ENCODE measurements at places on chromosomes 4 and X.

DNA sequence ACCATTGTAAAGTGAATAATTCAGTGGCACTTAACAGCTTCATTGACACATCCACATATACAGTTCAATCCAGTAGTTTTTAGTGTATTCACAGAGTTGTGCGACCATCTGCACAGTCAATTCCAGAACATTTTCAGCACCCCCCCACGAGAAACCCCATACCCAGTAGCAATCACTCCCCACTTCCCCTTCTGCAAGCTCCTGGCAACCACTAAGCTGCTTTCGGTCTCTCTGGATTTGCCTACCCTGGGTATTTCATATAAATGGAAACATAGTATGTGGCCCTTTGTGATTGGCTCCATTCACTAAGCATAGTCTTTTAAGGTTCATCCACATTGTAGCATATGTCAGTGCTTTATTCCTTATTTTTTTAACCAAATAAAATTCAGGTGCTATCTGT, 10.0 kb downstream of the MSL3 start:
- no peak for DNase-seq

DNA sequence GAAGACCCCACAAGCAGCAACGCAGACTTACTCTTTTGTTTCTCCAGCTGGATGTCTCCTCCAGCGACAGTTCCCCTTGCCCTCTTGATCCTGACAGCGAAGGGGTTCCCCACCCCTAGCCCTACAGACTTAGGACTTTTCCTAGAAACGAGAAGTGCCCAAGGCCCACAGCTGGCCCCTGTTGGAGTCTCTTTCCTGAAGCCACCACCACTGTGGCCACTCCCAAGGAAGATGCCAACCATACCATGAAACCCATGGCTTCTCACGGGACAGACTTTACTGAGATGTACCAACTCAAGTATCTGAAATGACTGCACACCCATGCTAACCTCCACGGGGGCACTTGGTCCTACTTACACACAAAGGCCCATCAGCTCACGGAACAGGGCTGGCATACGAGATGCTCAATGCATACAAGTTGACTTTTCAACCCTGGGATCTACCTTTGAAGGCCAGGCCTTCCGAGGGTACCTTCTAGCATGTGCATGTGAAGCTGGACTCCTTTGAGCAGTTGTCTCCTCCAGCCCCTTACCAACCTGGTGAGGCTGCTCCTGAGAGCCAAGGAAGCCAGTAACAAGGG, 924 bp upstream of the IRAK1 start:
- DNase-seq: no peak

- DNase-seq: no peak
Observed at GRCh38 chr4:156594624-156595023, 377.0 kb downstream of the PDGFC start.

GRCh38 chr4:52861171-52861823, 820 bp upstream of the RASL11B start:
- DNase-seq: no peak

GRCh38 chr4:88481537-88481936, 24.6 kb downstream of the HERC5 start:
- no peak for DNase-seq

DNA sequence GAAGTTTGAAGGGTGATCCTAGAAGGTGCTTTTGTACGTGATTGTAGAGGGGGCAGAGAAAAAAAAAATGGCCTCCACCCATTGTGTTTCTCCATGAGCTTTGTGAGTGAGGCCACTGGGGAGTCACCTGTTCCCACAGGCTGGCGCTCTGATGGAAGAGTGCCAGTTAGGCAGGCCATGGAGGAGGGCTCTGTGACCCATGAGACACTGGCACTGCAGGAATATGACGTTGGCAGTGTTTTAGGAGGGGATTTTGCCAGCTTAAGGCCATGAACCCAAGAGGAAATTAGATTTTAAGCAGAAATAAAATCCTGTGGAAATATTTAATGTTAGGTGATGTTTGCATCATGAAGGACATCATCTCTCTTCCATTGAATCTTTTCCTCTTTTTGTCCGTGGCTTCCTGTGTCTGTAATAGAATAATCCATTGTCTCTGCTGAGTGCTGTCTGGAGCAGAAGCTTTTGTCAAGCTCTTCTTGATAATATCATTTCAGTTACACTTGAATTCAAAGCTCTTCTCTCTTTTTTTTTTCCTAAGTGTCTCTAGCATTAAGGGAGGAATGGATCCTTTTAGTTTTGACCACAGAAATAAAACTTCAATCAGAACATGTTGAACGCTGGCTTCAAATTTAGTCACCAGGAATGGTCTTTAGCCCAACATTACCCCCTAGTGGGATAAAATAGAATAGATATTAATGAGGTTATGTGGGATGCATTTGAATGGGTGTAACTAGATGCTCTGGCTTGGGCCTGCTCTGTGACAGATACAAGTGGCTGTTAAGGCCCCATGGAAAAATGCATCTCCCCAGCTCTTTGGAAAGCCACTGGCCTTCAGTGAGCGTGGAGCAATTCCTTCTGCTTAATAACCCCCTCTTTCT, 41.0 kb upstream of the UCP1 start:
- DNase-seq: no peak

- no peak for DNase-seq
Observed at GRCh38 chr4:76441881-76442280, 6.9 kb downstream of the SHROOM3 start.

DNA sequence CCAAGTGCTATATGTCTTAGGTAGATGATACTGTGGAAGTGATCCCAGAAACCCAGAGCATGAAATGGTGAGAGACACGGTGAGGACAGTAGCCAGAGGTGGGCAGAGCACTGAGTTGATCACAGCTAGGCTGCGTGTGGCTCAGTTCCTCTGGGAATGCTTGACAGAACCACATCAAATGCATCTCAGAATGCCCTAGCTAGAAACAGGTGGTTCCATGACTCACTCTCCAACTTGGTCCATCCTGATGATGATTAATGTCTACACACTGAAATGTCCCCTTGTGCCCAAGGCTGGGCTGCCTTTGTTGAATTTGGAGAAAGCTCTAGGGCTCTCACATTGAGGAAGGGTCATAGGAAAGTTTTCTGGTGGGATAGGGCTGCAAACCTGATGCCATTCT, 113.6 kb downstream of the ZNF518B start:
- no peak for DNase-seq

- DNase-seq: no peak
Observed at GRCh38 chr4:24793219-24794005, 2.0 kb upstream of the SOD3 start.

Measured in activated CD8-positive, alpha-beta memory T cell treated with anti-CD3 and anti-CD28 coated beads, Interleukin-2, amount 50 U/mL, for 4 hours (primary cell).